ENCODE measurements at places on chromosomes 16 and 17.
A peak's percentile ranks its signal among the peaks of the same experiment; 100 is the strongest.

DNA sequence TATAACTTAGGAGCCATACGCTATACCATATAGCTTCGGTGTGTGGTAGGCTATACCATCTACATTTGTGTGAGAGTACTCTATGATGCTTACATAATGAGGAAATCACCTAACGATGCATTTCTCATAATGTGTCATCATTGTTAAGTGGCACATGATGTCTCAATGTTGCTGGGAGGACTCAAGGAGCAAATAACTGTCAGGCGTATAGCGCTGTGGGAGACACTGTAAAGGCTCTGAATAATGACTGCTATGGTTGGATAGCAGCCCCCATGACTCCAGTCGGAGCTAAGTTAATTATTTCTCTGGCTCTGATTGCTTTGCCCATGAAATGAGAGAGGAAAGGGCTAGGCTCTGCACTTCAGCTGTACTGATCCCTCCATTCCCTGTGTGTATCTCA is 197.2 kb downstream of the RGS9 start:
- DNase-seq, result no peak

- DNase-seq, result no peak
Measured at GRCh38 chr17:1391577-1391976, 8.4 kb downstream of the YWHAE start.

DNA sequence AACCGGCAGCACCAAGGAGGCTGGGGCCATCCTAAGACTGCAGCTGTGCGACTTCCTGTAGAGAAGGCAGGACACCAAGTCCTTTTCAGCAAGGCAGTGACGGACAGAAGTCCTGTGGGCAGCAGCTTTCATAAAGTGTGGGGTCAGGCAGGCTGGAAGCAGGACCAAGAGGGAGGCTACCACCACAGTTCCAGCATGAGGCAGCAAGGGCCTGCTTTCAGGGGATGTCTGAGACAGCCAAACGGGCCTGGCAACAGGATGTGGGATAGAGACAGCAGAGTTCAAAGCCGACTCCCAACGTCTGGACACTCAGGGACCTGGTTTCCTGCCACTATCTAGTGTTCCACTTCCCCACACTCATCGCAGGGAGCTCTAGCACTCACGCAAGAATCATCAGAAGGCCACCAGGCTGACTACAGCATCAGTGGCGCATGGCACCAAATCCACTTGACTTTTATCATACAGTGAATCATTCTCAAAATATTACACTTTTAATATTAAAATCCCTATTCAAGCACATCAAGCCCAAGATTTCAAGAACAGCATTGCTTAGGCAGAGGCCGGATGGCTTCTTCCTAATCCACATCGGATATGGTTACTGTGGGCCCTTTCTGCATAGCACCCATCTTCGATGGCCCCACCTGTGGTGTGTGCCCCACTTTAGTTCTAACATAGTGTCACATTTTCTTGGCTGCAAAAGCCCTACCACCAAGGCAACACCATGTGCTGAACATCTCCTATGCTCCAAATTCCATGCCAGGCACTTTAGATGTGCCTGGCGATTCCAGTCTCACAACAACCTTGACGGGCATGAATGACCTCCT is 5.2 kb downstream of the USP7 start:
- peak; percentile 45 for DNase-seq

DNA sequence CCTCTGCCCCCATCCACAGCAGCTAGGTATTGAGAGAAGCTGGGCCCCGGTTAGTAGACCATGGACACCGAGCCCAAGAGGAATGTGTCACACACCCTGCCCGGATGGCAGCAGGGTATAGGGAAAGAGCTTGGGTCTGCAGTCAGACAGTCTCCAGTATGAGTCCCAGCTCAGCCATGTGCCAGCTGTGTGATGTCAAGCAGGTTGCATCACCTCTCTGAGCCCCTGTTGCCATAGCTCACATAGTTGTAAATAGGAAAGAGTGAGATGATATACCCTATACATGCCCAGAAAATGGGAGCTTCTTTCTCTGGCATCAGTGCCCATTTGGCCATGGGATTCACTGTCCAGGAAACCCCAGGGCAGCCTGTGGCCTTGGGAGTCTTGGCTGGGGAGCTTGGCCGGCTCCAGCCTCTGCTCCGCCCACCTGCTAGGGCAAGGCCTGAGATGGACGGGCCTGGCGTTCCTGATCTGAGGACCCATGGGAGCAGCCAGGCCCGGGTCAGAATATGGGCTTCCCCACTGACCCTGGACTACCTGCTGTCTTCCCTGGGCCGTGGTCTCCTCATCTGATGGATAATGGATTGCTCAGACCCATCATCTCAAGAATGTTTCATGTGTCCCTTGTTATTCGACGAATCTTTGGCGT is 13.2 kb downstream of the CD300LG start:
- DNase-seq, result no peak

DNA sequence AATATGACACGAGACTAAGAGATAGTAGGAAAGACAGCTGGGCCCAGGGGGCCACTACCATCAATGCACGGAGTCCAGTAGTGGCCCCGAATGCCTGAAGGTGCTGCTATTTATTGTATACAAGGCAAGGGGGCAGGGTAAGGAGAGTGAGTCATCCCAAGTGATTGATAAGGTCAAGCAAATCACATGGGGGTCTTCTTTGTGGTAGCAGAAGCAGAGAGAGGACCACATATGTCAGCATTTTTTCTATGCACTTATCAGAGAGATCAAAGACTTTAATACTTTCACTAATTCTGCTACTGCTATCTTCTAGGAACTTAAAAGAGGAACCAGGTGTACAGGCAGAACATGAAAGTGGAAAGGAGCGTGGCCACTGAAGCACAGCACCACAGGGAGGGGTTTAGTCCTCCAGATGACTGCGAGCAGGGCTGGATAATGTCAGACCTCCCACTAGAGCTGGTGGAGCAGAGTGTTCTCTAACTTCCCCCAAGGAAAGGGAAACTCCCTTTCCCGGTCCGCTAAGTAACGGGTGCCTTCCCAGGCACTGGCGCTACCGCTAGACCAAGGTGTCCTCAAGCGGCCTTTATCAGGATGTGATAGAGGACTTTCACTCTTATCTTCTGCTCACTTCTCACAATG is 26.4 kb upstream of the ARL4D start:
- peak; percentile 57 for DNase-seq

DNA sequence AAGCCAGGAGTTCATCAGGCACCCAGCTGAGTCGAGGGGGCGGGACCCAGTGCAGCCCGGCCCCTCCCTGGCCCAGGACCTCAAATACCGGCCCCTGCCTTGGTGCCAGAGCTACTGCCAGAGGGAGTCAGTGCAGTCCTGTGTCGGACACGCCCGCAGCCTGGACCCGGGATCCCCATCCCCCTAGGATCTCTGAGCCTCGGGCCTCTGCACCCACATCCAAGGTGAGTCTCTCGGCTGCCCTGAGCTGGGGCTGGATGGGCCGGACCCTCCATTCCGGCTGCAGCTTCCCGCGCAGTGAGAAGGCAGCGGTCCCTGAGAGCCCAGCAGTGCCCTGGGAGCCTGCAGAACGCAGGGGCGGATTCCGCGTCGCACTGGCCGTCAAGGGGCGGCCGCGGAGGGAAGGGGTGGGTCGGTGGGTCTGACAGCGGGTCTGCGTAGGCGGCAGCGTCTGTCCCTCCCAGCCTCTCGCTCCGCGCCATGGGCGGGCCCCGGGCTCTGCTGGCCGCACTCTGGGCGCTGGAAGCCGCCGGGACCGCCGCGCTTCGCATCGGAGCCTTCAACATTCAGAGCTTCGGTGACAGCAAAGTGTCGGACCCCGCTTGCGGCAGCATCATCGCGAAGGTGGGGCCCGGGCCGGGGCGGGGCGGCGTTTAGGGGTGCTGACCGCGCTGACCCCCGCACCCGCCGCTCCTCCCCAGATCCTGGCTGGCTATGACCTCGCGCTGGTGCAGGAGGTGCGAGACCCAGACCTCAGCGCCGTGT is at the start of gene DNASE1L2:
DNASE1L2 (plus strand) TSS at position 108 of the 765 bp plus-strand sequence; CDS start at position 481, 373 bp downstream.
- DNase-seq, result peak; percentile 79

DNA sequence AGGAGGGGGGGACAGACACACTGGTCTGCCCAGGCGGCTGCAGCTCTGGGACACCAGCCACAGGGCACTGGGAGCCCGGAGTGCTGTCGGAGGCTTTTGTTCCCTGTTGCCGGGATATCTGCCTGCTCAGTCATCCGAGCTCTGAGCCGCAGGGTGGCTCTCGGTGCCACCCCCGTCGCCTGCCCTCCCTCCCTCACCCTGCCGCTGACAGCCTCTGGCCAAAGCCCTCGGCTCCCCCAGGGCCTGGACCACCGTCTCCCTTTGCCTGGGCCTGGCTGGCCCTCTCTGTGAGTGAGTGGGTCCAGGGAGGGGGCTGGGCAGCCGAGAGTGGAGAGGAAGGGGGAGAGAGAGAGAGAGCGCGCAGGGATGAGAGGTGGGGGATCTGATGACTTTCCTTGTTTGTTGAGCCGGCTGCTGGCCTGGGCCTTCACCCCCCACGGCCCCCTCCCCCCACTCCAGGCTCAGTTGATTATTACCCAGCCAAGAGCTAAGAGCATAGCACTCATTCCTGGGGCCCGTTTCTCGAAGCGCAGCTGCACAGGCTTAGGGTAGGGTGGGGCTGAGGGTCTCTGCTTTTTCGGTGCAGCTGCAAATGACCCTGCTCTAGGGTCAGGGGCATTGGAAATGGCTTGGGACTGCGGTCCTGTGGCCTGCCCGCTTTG is 2.7 kb downstream of the FOXJ1 start:
- DNase-seq, result peak; percentile 75

DNA sequence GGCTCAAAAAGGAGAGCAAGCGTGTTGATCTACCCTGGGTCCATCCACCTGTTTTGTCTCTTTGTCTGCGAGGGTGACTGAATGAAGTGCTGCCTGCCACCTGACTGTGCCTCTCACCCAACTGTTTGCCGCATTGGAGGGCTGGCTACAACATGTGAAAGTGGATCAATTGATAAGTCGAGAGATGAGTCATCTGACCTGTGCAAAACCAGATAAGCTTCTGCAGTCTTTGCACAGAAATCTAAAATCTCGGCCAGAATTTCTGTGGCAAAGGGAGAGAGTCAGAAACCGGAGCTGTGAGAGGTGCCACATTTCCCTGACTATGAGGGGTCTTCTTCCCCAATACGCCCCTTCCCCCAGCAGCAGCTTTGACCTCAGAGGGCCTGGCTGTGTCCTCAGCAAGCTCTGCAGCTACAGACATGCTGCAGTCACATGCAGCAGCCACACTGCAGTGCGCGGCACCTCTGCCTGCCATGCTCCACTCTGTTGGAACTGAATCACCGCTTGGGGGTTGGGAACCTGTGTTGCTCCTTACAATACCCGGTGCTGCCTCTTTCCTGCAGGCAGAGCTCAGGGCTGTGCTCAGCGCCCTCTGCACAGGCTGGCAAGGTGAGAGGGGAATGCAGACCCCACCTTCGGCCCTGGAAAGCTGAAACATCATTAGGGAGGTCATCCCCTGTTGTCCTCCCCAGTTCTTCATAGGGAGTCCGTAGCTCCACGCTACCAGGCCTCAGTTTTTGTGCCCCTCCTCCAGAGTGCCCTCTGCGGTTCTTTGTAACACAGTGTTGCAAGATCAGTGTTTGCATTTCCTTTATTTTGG is 16.2 kb upstream of the HAS3 start:
- DNase-seq, result peak; percentile 64

GRCh38 chr17:7612294-7612640 is 2.4 kb downstream of the FXR2 start:
- DNase-seq, result no peak

- DNase-seq, result no peak
Measured at GRCh38 chr17:16987066-16987829, 15.3 kb upstream of the TNFRSF13B start.

DNA sequence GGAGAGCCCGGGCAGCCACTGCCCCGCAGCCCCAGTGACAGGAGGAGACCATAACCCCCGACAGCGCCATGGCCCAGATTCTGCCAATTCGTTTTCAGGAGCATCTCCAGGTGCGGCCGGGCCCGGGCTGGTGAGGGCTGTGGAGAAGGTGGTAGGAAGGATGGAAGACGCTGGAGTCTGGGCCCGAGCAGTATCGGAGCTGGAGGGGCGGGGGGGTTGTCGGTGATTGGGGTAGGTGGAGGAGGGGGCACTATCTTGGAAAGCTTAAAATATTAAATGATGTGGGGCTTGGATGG is 317 bp downstream of the CLTC start:
- no peak for DNase-seq

GRCh38 chr17:35164716-35165115 is 17.1 kb downstream of the UNC45B start:
- DNase-seq, result no peak

DNA sequence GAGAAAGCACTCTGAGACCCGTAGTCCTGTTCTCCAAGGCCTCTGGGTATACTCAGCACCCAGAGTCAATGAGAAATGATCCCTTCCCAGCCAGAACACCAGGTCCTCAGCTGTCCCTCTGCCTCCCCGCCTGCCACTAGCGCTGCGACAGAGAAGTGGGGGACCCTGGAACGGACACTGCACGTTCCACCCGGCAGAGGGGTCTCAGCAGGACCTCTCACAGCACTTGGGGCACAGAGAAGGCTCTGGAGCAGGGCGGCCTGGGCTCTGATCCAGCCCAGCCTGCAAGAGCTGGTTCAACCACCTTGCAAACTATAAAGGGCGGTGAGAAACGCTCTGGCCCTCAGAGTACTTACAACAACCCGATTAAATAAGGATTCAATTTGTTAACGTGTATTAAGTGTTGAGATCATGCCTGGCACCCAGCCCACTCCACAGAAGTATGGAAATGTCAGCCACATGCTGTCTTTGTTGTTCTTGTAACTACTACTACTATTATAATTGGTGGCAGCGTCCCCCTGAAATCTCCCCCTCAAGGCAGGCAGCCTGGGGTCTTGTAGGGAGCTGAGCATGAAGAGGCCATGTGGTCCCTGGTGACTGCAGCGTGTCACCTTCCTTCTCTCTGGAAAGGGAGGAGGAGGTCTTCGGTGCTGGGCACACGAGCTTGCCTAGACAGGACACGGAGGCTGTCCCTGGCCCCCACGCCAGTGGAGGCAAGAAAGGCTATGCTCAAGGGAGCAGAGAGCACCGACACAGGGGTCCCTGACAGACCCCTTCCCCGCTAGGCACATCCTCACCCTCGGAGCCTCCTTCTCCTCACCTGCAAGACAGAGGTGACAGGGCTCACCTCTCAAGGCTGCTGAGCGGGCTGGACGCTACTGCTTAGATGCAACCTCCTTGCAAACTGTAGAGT is 2.4 kb downstream of the OSGIN1 start:
- no peak for DNase-seq

DNA sequence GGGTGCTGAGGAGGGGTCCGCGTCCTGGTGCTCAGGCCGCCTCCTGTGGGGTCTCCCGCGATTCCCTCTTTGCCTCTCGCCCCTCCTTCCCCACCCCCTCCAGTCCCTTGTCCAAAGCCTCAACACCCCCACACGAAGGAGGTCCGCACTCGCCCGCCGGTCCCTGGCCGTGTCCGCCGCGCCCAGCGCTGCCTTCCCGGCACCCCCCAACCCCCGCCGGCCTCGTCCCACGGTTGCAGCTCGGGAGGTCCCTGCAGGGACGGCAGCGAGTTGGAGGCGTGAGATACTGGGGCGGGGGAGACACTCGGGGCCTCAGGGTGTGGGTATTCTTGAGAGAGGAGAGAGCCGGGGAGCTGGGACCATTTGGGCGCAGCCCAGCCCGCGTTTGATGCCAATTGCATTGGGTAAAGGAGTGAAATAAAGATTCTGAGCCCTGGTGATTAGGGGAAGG is 468 bp downstream of the FLYWCH2 start:
- DNase-seq, result no peak
